ENCODE measurements at places on chromosomes 3 and 15.
A peak's percentile ranks its signal among the peaks of the same experiment; 100 is the strongest.

- no peak for DNase-seq
Observed at GRCh38 chr15:65818927-65819562, 27.0 kb upstream of the DENND4A start.

- no peak for DNase-seq
Observed at GRCh38 chr3:83823095-83823494, 1135.7 kb upstream of the CADM2 start.

- no peak for DNase-seq
Observed at GRCh38 chr3:55661571-55661970, 174.5 kb upstream of the WNT5A start.

DNA sequence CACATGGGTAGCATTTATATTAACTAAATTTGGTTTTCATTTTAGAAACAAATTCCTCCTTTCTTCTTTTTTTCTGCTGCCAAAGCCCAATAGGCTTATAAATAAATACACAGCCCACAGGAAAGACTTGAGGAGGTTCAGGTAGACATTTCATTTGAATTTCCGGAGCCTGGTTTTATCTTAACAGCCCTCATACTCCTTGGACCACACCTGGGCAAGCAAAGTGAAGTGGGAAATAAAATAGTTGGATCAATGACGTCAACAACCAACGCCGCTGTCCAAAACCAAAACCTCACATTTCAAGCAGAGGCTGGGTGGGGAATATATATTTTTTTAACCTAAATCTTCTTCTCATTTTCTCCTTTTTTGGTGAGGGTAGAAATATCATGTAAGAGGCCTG is 53.2 kb downstream of the RFTN1 start:
- DNase-seq = no peak

DNA sequence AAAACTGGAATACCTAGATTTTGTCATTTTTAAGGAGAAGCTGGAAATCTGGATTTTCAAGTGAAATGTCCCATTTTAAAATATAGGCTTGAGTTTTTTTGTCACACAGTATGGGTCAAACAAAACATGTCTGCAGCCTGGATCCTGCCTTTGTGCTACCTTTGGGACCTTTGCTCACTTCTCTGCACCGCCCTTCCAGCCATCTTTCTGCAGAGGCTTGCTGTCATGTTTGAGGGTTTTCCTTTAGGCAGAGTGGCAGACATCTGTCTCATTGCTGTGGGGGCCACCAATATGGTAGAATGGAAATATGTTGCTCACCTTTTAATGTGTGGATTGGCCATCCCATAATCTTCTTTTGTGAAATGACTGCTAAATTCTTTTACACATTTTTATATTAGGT is 136.3 kb downstream of the EEFSEC start:
- no peak for DNase-seq

DNA sequence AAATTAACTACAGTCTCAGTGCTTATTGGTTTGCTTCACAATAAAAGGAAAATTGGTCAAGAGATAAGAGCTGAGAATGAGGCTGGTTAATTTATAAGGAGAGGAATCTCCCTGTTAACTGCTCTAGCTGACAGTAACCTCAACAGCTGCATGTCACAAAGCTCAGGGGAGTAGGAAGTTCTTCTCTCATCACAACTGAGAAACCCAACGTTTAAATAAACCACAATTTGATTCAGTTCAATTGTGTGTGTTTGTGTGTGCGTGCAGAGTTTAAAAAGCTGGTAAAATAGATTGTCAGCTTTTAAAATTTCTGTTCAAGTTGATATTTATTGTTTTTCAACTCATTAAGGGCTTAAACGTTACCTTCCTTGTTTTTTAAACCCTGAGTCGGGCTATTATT is 3.5 kb upstream of the TGFBR2 start:
- DNase-seq = no peak

DNA sequence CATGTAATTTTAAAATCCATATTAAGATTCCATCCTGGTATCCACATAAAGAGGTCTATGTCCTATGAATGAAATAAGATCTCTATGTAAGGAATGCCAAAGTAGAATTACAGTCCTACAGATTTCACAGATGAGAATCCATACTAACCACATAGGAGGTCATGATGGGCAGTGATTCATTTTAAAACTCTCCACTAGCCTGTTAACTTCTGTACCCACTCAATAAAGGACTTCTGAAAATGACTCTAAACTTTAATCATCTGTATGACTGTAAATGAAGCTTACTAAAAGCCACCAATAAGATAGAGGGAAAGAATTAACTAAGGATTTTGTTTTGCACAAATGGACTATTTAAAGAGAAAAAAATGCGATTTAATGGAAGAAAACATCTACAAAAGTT is 28.7 kb downstream of the MORC1 start:
- DNase-seq = no peak

- peak; percentile 12 for DNase-seq
Observed at GRCh38 chr15:35142578-35142977, 57.5 kb upstream of the NANOGP8 start.

GRCh38 chr15:92417716-92418115 is 24.0 kb downstream of the ST8SIA2 start:
- DNase-seq = no peak
